Activated CD8-positive, alpha-beta memory T cell treated with anti-CD3 and anti-CD28 coated beads for 4 hours (primary cell): ENCODE measurements at places on chromosomes 7 and 10.

DNA sequence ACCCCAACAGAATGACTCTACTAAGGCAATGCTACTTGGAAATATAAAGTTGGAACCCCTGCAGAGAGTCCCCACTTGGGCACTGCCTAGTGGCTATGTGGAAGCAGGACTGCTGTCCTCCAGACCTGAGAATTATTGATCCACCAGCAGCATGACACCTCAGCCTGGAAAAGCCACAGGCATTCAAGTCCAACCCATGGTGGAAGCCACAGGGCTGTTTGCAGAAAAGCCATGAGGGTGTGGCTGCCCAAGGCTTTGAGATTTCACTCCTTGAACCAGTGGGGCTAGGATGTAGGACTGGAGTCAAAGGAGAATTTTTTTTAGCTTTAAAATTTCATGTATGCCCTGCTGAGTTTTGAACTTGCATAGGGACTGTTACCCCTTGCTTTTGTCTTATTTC lies 13.6 kb upstream of the GHRHR start:
- no peak for DNase-seq

- no peak for DNase-seq
Observed at GRCh38 chr7:75737856-75738603, 711 bp downstream of the HIP1 start.

DNA sequence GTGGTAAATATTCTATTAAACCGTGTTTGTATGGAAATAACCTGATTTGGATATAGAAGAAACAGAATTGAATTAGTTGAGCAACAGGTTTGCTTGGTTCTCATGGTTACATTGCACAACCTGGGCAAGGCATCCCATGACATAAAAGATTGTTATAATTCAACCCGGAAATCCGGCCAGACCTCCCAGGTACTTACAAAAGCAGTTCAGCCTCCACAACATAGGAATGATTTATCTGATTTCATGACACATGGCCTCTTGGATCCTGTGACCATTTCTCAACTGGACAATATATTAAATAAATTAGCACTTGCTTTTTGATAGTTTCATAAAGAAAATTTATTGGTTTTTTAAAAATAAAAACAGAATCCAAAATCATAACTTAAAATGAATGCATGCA lies 55.1 kb upstream of the PTPN12 start:
- DNase-seq, result no peak

GRCh38 chr7:2621061-2621828 lies 10.5 kb upstream of the TTYH3 start:
- DNase-seq, result no peak

GRCh38 chr10:86650151-86650550 lies 4.2 kb upstream of the OPN4 start:
- DNase-seq, result no peak

- no peak for DNase-seq
Observed at GRCh38 chr7:22730921-22731654, 4.1 kb downstream of the IL6 start.

- DNase-seq, result no peak
Observed at GRCh38 chr7:73999664-74000435, 28.1 kb upstream of the ELN start.

- no peak for DNase-seq
Observed at GRCh38 chr7:97064972-97065587, 40.4 kb upstream of the DLX5 start.

DNA sequence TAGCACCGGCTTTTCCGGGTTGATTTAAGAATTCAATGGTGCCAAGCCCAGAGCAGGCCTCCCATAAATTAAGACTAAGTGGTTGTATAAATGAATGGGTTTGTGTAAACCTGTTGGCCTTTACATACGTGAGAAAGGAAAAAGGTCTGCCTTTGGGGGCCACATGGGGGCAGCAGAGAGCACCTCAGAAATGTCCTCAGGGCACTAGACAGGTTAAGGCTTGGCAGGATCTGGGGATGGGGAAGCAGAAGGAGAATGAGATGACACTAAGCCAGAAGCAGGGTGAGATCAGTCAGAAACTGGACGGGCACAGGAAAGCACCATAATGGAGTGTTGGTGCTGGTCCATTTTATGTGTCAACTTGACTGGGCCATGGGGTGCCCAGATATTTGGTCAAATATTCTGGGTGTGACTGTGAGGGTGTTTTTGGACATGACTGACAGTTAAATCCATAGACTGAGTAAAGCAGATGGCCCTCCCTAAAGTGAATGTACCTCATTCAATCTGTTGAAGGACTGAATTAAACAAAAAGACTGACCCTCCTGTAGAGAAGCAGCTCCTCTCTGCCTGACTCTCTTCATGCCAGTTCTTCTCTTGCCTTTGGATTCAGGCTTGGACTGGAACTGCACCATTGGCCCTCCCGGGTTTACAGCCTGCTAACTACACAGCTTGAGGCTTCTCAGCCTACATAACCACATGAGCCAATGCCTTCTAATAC lies 58.9 kb downstream of the FRMPD2 start:
- no peak for DNase-seq
